Activated CD4-positive, alpha-beta T cell treated with anti-CD3 and anti-CD28 coated beads, Interleukin-2, amount 10 ng/mL, durations not matched to agents 7 days and 5 days (primary cell): ENCODE measurements at places on chromosomes 16 and 17. TPM values are rescaled to one million over a fixed set of nuclear protein-coding genes. Genes with fewer than 3 reads are reported as not detected.

OTOP2 gene
- not detected for total RNA-seq

CA7 gene
- not detected for total RNA-seq

DNA sequence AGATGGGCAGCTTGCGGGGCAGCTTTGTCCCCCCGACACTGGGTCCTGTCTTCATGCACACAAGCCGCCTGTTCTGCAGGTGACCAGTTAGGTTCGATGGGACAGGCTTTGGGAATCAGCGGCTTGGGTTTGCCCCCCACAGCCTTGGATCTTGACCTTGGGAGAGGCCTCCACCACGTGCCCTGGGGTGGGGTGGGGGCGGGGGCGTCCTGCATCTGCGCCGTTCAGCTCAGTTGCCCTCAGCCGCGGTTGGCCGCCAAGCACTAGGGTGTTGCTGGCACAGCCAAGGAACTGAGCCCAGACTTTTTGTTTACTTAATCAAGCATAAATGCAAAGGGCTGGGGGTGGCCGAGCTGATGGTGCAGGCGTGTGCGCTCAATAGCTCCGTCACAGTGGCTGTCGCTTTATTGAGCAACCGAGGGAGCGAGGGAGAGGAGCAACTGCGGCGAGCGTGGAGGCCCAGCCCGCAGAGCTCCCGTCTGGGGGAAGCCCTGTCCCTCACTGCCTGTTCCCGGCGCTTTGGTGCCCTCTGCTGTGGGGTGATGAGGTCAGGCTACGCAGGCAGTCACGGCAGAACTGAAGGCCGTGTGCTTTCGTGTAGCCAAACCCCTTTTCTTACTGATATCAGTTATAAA, 33.9 kb downstream of the JPH3 start:
- H3K4me3 ChIP-seq = peak overlapping the region; percentile 19
- H3K27me3 ChIP-seq = peaks cover 11% of the 10 kb centered on the region
- H3K27ac ChIP-seq = no peak overlapping the region
- H3K4me1 ChIP-seq = peaks cover 11% of the 10 kb centered on the region
- H3K36me3 ChIP-seq = no peaks in the 10 kb centered on the region

DLX4 gene
- total RNA-seq = 0.35 TPM

GRCh38 chr16:51268237-51268636, 117.2 kb upstream of the SALL1 start:
- no peak overlapping the region for H3K4me3 ChIP-seq
- H3K27ac ChIP-seq = no peak overlapping the region
- no peak for DNase-seq
- H3K4me1 ChIP-seq = no peaks in the 10 kb centered on the region
- no peaks in the 10 kb centered on the region for H3K27me3 ChIP-seq

DNA sequence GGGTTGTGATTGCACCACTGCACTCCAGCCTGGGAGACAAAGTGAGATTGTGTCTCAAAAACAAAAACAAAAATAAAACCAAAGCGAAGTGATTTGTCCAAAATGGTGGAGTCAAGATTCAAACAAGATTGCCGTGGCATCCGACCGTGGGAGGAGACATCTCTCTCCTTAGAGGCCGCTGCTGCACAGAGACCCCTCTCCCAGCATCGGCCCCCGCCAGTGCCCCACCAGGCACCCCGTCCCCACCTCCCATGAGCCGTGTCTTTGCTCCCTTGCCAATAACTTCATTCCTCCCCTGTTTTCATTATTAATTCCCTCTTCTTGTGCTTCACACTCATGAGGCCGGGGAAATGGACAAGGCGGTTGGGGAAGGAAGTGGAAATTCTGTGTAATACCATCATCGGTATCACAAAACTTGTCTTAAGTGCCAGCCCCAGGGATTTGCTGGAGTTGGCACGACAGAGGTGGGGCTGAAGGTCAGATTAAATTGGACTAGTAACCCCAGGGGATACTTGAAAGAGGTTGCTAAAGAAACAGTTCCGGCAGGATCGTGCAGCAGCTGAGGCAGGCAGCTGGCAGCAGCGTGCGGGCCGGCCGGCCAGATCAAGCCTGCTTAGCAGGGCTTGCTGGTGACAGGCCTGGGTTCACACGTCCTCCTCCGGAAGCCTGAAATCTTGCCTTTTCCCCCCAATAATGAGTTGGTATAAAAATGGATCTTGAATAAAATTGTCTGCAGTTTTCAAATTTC, 66.8 kb downstream of the RTN4RL1 start:
- no peaks in the 10 kb centered on the region for H3K4me1 ChIP-seq
- DNase-seq = no peak
- no peak overlapping the region for H3K27ac ChIP-seq

- no peak for DNase-seq
- H3K27ac ChIP-seq = no peak overlapping the region
- H3K36me3 ChIP-seq = peaks cover 12% of the 10 kb centered on the region
Measured at GRCh38 chr16:57732037-57732436, 3.5 kb upstream of the KATNB1 start.

DNA sequence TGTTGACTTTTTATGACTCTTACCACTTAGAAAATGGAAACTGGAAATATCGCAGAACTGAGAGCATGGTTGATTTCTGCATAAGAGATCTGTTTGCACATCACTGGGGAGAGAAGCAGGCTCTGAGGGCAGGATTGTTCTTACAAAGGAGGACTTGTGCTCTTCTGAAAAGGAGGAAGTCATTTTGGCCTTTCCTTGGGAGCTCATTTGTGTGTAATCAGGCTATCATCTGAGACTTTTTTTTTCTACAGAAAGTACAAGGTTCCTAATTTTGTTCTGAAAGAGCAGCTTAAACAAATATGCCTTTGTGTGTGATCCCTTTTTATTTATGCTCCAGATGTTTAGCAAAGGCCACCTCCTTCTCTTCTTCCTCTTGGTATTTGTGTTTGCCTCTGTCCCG, 145.7 kb upstream of the CACNG5 start:
- peaks cover 65% of the 10 kb centered on the region for H3K36me3 ChIP-seq
- H3K4me1 ChIP-seq = peaks cover 16% of the 10 kb centered on the region
- no peak overlapping the region for H3K4me3 ChIP-seq
- no peaks in the 10 kb centered on the region for H3K27me3 ChIP-seq
- H3K27ac ChIP-seq = no peak overlapping the region

BIRC5 gene
- total RNA-seq = 113 TPM

- H3K36me3 ChIP-seq = peaks cover 4% of the 10 kb centered on the region
- peak; percentile 84 for DNase-seq
- peaks cover 50% of the 10 kb centered on the region for H3K4me1 ChIP-seq
Measured at GRCh38 chr17:7842380-7843256, 8.6 kb downstream of the KDM6B start.

DNA sequence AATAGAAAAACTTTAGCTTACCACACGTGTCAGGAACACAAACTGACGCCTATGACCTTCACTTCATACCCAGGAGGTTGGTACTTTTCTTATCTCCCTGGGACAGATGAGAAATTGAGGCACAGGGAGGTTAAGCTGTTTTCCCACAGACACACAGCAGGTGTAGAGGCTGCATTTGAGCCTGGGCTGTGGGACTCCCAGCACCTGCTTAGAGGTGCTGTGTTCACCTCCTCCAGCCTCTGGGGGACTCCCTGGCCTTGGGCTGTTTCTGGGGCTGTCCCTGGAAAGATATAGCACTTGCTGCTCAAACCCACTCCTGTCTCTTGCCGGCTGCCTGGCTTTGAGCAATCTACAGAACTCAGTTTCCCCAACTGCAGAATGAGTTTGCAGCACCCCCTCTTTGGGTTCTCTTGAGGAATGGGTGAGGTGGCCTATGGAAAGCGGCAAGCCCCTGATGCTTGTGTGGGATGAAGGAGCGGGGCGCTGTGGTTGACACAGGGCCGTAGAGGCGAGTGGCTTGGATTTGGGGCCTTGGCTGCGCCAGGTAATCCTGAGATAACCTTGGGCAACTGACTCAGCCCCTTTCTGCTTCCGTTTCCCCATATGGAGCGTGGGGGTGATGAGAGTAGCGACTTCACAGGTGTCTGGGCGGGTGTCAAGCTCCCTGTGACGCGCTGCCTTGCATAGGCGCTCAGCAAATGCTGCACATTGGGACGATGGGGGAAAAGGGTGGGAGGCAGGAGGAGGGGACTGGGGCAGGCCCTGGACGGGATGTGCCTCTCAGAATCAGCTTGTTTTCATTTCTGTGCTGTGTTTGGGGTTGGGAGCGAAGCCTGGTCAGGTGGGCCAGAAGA, 104.5 kb upstream of the CIBAR2 start:
- DNase-seq = no peak
- H3K36me3 ChIP-seq = no peaks in the 10 kb centered on the region
- no peak overlapping the region for H3K4me3 ChIP-seq
- no peaks in the 10 kb centered on the region for H3K4me1 ChIP-seq

DNA sequence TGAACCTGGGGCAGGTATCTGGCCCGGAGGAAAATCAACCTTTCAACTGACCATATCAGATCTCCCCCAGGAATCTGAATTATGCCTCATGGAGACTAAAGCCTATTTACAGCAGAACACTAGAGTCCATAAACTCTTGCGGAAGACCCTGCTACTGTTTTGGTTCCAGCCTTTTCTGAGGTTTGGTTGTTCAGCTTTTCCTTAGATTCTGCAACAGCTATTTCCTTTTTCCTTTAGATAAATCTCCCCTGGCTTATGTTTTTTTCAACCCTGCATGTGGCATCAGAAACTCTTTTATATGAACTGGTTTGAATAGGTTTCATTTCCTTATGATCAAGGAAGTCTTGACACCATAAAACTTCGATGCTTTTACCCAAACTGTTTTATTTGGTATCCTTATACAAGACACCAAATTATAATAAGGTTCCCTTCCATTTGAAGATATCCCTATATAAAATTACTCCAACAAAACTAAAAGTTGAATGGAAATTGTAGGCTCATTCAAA, 13.1 kb downstream of the SPOP start:
- H3K36me3 ChIP-seq = peaks cover 28% of the 10 kb centered on the region
- no peak overlapping the region for H3K27ac ChIP-seq
- DNase-seq = no peak
- H3K27me3 ChIP-seq = no peaks in the 10 kb centered on the region
- peaks cover 30% of the 10 kb centered on the region for H3K4me1 ChIP-seq
- H3K4me3 ChIP-seq = no peak overlapping the region

GRCh38 chr17:39852239-39852638, 11.9 kb downstream of the IKZF3 start:
- no peak overlapping the region for H3K4me3 ChIP-seq
- no peak overlapping the region for H3K27ac ChIP-seq
- peaks cover 17% of the 10 kb centered on the region for H3K36me3 ChIP-seq
- DNase-seq = no peak

ZCCHC14 gene
- total RNA-seq = 7.9 TPM

DNA sequence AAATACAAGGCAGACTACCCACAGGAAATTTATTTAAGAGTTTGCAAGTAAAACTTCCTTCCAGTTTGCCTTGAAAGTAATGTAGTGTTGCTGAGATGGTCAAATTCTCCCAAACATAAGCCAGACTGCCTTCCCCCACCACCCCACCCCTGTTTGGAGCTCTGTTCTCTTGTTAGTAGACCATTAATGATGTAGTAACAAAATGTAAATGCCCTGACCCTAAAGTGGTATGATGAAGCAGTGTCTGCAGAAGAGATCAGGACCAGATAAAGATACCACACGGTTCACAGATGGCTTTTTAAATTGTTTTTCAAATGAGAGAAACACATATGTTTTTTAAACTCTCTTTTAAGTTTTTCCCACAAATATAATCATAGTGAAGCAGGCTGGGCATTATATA, 136.4 kb upstream of the TMEM97 start:
- peaks cover 26% of the 10 kb centered on the region for H3K36me3 ChIP-seq
- H3K4me3 ChIP-seq = no peak overlapping the region
- no peaks in the 10 kb centered on the region for H3K27me3 ChIP-seq

DNA sequence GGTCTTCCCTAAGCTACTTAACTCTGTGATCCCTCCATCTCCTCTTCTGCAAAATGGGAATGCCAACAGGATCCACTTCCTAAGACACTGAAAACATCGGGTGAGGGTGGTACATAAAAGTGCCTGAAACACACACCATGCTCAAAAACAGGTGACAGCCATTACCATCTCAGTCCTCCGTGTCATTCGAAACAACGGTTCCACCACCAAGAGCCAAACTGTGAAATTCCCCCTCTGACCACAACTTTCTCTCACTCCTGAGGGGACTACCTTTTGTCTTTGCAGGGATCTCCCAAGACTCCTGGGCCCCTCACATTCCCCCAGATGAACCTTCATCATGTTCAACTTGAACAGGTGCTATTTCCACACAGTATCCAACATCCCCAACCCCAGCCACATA, 37.0 kb downstream of the NUBP1 start:
- H3K4me3 ChIP-seq = no peak overlapping the region
- DNase-seq = no peak
- H3K36me3 ChIP-seq = no peaks in the 10 kb centered on the region
- peaks cover 11% of the 10 kb centered on the region for H3K4me1 ChIP-seq
- no peak overlapping the region for H3K27ac ChIP-seq
